Heart left ventricle (tissue), 16 donors: ENCODE measurements at places on chromosomes 6 and 20. TPM values are rescaled to one million over a fixed set of nuclear protein-coding genes. Genes with fewer than 3 reads are reported as not detected.
A peak's percentile ranks its signal among the peaks of the same experiment; 100 is the strongest.

DNA sequence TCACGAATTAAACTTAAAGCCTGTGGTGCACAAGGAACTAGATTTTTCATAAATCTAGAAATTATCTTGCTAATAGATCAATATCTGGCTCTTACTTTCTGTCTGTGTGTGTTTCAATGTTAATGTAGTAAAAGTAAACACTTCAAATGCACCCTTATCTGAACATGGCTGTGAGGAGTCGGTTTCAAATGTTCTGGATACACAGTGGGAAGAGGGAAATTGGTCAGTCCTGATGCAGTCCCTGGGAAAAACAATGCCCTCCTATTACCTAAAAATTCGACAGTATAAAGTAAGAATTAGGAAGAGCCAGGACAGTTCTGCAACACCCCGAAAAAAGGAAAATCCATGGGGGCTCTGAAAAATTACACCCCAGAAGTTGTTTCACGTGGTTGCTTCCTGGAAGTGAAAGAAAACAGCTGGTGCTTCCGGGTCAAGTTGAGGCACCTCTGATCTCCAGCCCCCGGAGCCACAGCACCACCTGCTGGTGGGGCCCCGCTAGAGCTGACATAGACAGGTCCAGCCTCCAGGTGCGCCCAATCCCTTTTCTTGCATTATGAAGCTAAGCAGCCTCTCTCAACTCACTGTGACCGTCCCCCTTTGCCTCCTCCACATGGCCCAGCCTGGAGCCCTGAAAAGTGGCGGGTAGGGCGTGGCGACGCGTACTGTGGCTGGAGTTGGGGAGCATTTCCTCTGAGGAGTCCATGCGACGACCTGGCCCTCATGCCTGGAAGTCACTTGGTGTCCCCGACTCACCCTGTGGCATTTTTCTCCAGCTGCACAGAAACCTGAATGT lies 8.3 kb downstream of the SEMG2 start:
- DNase-seq, result no peak

DNA sequence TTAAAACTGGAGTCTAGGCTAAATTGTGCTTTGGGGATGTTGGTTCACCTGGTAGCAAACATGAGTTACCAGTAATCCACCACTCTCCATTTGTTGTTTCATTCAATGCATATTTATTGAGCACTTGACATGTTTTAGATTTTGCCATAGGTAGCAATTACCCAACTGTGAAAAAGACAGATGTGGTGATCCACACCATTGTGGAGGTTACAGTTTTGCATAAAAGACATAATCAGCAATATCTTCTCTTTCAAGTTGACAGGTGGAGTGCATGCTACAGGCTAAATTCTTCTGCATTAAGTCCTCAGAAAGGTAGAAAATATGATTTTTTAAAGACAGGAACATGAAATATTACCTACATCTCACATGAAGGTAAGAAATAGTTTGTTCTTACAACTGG lies 143.0 kb upstream of the TSHZ2 start:
- no peak for DNase-seq

- no peak for DNase-seq
Measured at GRCh38 chr6:117561128-117561527, 41.2 kb downstream of the GOPC start.

DNA sequence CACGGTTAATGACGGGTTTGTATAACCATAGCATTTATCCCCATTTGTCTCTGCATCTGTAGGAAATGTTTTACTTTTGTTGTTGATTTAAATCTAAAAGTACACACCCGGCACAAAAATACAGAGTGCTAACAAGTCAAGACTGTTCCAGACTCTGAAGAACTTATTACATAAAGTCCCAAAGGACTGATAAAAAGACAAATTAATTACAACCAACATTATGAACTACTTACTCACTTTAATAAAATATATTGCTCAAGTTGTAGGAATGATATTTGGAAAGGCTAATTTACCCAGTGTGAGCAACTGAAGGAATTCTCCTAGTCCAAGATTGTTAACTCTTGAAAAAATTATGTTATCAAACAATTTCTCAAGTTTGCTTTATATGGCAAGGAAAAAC lies 115.6 kb downstream of the KIF13A start:
- no peak for DNase-seq

DNA sequence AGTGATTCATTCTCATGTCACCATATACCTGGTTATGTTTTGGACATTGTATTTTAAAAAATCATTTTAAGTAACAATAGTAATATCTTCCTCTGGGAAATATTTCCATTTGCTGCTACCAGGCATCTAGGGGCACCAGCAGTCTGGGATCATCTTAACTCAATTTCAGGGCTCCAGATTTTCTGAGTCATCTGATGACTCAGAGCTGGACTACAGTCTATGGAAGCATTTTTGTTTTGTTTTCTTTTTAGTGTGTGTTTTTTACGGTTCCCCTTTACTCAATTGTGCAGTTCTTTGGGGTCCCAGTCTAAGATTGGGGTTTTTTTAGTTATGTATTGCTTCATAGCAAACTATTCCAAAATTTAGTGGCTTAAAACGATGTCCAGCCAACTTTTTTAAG lies 5.7 kb upstream of the FKBP5 start:
- no peak for DNase-seq

DNA sequence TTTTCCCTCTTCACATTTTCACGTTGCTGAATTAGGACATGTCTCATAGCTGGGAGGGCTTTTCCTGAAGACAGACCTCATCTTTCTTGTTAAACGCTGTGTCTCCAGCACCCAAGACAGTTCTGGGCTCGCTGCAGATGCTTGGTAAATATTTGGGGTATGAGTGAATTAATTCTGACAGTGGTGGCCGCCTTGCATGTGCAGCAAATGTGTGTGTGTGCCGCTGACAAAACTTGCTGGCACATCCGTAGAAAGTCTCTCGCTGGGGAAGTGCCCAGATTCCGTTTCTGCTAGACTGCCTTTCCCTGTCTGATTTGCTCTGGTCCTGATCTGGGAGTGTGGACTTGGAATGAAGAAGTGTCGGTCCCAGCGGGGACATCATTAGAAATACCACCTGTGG lies 48.2 kb upstream of the ZNFX1 start:
- DNase-seq, result no peak

GRCh38 chr6:134949927-134950326 lies at the start of gene ALDH8A1:
Gene ALDH8A1, minus strand, starts transcription at chr6:134950101. Its CDS starts 48 bp downstream, at chr6:134950053.
- DNase-seq, result no peak

DNA sequence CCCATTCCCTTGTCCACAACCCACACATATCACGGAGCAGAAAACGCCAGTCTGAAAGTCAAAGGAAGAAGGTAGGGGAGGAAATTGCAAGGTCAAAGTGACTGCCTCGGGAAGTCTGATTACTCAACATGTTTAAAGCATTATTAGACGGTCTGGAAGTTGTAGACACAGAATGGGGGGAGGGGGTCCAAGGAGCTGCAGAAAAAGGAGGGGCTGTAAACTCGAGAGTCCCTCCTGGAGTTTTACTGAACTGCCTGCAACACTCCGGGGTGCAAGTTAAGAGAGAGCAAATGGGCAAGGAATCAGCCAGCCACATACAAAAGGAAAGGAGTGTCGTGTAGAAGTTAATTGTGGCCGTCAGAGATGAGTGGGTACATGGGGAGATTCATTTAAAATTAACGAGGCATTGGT lies 417.7 kb upstream of the JARID2 start:
- no peak for DNase-seq

DNA sequence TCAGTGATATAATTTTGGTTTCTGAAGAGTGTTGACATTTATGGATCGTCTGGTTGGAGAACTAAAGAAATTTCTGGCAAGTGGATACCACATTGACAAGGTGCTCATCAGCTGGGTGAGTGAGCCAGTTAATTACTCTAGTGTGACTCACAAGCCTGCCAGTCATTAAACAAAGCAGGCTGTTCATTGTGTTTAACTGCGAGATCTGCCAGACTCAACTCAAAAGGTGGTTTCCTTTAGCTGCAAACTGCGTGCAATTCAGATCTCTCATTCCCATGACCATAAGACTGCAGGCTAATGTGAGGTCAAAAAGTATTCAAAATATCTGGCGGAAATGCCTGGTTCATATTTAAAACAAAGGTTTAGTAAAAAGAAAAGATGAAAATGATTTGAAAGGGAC lies 32.5 kb upstream of the IYD start:
- DNase-seq, result no peak

GRCh38 chr6:67887747-67888545 lies 747.1 kb upstream of the ADGRB3 start:
- no peak for DNase-seq

DNA sequence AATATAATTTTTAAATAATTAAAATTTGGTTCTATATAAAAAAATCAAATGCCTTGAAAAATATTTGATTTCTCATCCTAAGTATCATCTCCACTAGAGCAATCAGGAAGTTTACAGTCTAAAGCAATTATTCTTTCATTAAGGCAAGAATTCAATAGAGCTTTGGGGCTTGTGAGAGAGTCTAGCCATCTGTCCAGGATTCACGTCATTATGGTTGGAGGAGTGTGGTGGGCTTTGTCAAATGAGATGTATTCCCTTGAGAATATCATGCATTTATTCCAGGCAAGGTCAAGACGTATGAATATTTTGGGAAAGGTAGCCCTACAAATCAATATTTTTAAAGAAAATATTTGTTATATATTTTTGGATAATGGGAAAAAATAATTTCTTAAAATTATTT lies 132.4 kb downstream of the ELOVL4 start:
- DNase-seq, result no peak

GRCh38 chr6:5220443-5220842 lies 40.3 kb downstream of the LYRM4 start:
- DNase-seq, result no peak

DNA sequence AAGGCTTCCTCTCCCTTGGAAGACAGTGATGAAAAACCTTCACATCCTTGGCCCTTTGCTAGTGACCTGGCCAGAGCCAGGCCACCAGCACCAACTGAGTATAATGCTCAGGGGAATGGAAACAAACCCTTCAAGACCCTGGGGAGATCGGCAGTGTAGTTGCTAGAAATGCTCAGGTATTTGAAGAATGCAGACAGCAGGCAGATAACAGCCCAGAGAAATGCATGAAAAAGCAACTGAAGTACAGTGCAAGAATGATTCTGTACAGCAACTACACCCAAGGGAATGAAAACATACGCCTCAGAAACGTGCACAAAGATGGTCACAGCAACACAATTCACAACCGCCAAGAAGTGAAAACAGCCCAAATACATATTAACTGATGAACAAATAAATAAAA lies 41.1 kb downstream of the PPP1R3G start:
- no peak for DNase-seq

GRCh38 chr6:137925141-137925698 lies 58.2 kb downstream of the TNFAIP3 start:
- no peak for DNase-seq

DNA sequence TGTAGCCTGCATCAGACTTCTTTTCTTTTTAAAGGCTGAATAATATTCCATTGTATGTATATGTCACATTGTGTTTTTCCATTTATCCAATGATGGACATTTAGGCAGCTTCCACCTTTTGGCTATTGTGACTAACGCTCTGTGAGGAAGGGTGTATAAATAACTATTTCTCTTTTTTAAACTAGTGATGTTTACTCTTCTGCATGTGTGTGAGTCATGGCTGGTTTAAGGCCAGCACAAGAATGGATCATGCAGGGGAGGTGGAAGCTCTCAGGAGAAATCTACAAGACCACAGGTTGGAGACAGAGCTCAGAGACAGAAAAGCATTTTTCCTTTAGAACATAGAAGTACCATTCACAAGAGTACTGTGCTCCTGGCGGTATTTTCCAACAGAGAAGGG lies 307.2 kb downstream of the SOX4 start:
- no peak for DNase-seq

GRCh38 chr20:36895036-36895435 lies 19.1 kb downstream of the TLDC2 start:
- DNase-seq, result no peak

DNA sequence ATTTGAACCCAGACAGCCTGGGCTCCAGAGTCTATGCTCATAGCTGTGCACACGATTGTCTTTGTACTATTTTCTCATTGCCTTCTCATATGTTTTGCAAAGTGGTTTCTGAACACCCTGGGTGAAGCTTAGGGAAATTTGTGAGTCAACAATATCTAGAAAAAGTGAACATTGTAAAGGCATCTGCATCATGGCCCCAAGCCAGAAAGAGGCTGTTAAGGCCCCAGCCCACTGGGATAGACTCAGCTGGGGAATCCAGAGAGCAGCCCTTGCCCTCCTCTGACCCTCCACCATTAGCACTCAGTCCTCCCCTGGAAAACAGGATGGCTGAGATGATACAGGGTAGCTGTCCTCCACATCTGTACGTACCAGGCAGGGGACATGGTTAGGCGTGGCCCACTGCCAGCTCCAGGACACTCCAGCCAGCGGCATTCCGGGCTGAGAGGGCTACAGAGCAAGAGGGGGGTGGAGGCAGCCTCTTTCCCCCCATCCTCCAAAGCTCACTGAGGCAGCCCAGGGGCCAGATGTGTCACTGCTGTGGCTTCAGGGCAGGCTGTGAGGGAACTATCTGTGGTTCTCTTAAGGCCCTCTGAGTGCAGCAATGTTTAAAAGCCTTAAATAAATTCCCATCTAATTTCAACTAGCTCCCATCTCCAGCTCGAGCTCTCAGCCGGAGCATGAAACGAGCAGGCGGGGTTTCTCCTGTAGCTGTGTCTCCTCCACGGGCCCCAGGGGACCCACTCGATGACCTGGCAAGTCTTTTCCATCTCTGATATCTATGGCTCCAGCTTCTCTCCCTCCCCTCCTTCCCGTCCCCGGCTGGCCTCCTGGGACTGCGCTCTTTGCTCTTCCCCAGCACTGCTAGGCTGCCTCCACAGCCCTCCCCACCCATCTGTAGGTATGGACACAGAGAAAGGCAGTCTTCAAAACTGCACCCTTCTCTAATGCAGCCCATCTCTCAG lies 209.4 kb upstream of the LRFN2 start:
- DNase-seq, result peak; percentile 60

The PROKR2 gene
- total RNA-seq, result not detected

The LPIN3 gene
- total RNA-seq, result 22.0 TPM

The AARS2 gene
- 9.8 TPM for total RNA-seq

The SOX12 gene
- 10.6 TPM for total RNA-seq

The PROCR gene
- 4.4 TPM for total RNA-seq

The GPR63 gene
- 1.9 TPM for total RNA-seq

The CDC25B gene
- 11.8 TPM for total RNA-seq

The CCM2L gene
- 7.7 TPM for total RNA-seq

The CST1 gene
- total RNA-seq, result not detected

The PACRG gene
- 13.2 TPM for total RNA-seq
